ENCODE measurements at places on chromosomes 5 and 9.

GRCh38 chr5:9784231-9784630 lies 154.1 kb upstream of the TAS2R1 start:
- no peak for DNase-seq

DNA sequence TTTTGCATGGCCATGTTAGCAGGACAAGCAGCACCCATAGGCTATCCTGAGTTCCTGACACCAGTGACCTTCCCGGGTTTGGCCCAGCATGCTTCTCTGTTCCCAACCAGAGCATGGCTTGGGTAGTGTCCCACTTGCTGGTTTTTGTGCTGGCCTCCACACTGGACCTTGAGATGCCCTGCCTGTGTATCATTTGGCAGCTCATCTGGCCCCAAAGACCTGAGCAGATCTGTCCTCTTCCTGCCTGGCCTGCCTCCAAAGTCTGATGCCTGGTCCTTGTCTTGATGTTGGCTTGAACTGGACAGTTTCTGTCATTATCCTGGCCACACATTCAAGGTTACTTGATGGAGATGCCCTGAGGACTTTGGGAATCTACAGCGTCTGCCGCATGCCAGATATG lies 590.7 kb upstream of the KLF4 start:
- no peak for DNase-seq

- DNase-seq = no peak
Observed at GRCh38 chr5:138240650-138241385, 27.7 kb upstream of the CDC23 start.

- no peak for DNase-seq
Observed at GRCh38 chr5:124587280-124587679, 159.2 kb downstream of the ZNF608 start.

- DNase-seq = no peak
Observed at GRCh38 chr5:57032151-57032551, 80.2 kb upstream of the MIER3 start.

DNA sequence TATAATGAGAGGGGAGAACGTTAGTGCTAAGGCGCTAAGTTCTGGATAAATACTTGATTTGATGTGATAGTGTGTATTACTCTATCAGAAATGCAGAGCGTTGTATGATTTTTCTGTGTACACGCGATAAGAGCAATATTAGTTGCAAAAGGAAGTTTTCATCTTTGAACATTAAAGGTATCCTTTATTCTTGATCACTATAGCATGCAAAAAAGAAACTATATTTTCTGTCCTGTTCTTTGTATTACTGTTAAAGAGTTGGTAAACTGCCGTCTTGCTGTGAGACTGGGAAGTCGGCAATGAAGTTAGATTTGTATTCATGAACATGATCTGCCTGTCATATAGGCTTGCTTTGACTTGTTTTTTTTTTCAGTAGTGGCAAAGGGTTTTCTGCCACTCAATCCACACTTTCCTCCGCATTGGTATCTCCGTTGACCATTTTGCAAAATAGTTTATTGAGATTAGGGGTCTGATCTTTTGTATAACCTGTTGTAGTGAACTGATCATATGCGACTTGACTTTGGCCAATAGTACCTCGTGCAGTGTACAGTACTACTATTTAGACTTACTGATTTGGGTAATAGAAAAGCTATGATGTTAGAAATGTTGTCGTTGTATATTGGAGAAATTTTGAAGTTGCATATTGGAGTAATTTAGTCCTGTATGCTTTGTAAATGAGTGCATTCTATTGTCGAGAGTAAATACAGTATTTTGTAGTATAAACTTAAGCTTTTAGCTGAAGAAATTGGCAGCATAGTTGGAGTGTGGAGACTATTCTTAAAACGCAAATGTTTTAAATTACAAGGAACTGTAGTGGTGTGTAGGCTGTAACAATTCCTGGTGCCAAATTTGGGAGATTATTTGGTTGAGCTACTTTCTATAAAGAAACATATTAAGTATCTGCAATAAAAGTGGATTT lies 1.7 kb downstream of the DENND4C start:
- peak; percentile 68 for DNase-seq

DNA sequence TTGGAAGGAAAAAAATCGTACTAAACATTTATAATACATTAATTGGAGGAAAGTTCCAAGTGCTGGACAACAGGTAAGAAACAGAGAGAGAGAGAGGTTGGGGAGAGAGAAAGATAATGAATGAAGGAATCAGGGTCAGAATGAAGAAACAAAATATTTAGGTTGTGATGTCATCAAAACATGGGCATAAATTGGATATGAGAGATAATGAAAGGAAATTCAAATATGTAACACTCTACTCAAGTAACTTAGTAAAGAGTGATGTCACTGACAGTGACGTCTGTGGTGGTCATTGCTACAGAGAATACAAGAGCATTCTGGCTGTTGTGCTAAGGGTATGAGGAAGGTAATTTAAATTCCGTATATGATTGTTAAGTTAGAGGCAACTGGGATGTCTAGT lies 543.4 kb upstream of the COX7C start:
- no peak for DNase-seq

DNA sequence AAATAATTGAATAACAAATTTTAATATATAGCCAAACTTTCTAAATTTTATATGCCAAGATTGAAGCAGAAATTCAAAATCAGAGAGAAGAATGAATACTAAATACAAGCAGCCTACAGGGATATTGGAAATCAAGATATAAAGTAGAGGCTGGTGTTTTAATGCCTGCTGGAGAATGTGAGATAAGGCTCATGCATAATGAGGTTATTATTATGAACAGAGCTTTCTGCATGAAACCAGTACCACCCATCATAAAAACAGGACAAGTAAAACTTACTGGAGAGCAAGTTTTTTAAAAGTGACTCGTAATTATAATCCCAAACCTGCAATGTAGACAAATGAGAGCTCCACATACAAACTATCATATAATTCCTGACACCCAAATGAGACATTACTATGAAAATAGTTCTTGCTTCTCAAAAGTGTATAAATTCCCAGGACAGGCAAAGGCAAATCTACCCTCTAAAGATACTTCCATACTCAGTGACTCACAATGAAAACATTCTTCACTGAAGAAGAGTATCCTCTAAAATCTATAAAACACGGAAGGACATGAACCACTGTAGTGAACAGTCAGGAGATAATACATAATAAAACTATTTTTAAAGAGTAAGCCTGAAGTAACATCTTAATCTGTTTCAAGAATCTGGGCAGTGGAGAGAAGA lies 532.0 kb upstream of the GRAMD2B start:
- no peak for DNase-seq

GRCh38 chr9:95793924-95794828 lies 81.3 kb upstream of the ERCC6L2 start:
- DNase-seq = peak; percentile 64

- DNase-seq = peak; percentile 63
Observed at GRCh38 chr5:171845040-171845630, 59.5 kb downstream of the SMIM23 start.

DNA sequence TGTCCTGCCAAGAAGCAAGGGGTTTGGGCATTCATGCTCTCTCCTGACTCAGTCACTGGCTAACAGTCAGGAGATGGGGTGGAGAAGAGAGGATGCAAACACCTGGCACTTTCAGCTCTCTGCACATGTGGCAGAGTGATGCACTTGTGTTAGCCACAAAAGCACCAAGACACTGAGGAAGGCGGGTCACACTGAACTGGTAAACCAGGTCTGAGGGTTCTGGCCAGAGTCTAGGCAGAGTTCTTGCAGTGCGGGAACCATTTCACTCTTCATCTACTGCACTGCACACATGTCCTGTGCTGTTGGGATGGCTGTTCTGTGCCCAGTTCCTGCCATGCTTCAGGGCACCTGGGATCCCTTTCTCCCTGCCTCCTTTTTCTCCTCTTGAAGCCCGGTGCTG lies 157.1 kb upstream of the GDNF start:
- no peak for DNase-seq

DNA sequence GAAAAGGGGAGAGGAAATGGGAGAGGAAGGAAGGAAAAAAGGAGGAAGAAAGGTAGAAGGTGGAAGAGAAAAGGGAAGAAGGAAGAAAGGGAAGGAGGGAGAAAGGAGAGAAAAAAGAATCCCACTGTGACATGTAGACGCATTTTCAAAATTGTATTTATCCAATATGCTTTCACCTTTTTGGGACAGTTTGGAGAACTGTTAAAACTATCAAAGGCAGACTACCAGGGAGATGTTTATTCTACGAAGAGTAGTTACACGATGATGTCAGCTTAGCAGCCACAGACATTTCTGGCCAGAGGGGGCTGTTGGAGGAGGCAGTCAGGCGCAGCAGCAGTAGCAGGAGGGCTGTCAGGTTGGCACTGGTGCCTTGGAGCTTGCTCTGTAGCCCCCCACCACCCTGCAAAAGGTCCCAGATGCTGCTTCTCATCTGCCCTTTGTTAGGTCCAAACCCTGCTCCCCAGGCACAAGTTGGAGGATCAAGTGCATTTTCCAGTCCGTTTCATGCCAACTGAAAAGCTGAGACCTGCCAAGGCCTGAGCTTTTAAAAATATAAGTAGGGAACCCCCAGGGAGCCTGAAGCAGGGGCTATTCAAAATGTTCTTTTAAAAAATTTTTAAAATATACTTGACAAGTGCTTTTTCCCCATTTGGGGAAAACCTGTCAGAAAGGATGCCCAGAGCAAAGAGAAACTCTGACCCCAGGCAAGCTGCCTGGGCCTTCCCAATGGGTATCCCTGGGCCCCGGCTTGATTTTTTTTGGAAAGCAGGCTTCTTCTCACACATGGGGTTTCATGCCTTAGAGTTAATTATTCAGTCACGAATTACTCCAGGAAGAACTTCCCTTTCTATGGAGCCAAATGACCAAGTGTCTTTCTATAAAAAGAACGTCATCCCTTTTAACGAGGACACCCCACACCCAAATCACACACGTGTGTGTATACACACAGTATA lies 203.3 kb downstream of the SLIT3 start:
- DNase-seq = peak; percentile 88

DNA sequence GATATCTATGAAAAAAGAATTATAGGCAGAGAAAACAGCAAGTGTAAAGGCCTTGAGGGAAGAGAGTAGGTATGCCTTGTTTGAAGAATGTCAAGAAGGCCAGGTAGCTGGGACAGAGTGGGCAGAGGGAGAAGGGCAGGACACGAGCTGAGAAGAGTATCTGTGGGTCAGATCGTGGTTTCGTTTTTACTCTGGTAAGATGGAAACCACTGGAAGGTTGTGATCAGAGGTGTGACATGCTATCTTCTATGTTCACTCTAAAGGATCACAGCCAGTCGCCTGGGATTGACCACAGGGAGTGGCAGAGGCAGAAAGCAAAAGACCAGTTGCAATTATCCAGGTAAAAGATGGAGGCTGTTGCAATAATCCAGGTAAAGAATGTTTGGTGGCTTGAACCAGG lies 12.6 kb upstream of the ARHGAP26 start:
- DNase-seq = no peak

GRCh38 chr5:175816348-175816747 lies 55.0 kb upstream of the CPLX2 start:
- DNase-seq = no peak

- no peak for DNase-seq
Observed at GRCh38 chr9:36967997-36968396, 66.1 kb downstream of the PAX5 start.

GRCh38 chr5:104327801-104328200 lies 765.2 kb upstream of the NUDT12 start:
- peak; percentile 41 for DNase-seq

DNA sequence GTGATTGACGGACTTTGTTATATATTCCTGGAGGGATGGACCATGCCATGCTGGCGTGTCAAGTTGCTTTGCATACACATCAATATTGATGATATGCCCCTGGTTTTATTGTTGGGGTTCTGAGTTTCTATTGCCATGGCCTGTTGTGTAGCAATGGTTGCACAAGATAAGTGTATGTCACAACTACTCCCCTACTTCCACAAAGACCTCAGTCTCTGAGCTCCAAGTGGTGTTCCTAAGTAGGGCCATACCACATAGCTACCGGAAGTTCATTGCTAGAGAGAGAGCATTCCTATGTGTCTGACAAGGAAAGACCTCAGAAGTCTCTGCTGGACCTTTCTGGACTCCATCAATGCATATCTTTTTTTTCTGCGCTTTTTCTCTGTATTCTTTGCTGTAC lies 19.8 kb downstream of the TXNDC8 start:
- no peak for DNase-seq

GRCh38 chr5:27502236-27502635 lies 463.9 kb upstream of the CDH9 start:
- no peak for DNase-seq

DNA sequence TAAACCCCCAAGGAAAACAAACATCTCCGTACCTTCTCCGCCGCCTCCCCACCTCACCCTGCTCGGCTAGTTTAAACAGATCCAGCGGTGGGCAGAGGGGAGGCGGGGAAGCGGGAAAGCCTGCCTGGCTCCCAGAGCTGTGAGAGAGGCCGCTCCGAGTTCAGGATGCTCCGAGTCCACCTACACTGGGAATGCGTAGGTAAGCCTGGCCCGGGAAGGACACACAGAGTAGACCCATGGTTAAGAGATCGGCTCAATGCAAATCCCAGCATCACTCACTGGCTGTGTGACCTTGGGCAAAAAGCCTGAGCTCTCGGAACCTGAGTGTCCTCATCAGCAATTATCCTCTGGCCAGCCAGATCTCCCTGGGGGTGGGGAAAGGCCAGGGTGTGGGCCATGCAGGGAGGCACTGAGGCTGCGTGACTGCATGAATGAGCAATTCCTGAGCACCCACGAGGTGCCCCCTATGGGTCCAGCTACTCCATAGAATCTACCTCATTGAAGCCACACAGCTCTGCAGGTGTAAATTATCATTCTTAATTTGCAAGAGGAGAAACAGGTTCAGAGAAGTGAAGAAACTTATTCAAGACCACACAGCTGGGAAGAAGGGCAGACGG lies 30.5 kb upstream of the LMX1B start:
- no peak for DNase-seq

GRCh38 chr9:95317119-95317892 lies at the start of gene FANCC:
Gene FANCC (minus strand): TSS chr9:95317709. CDS start chr9:95249291, 68,418 bp downstream.
- peak; percentile 97 for DNase-seq

GRCh38 chr5:58543723-58544122 lies 39.2 kb upstream of the RAB3C start:
- DNase-seq = no peak

- DNase-seq = no peak
Observed at GRCh38 chr9:10785255-10785654, 172.5 kb upstream of the PTPRD start.

GRCh38 chr9:114590328-114590727 lies 2.8 kb downstream of the ATP6V1G1 start:
- no peak for DNase-seq

DNA sequence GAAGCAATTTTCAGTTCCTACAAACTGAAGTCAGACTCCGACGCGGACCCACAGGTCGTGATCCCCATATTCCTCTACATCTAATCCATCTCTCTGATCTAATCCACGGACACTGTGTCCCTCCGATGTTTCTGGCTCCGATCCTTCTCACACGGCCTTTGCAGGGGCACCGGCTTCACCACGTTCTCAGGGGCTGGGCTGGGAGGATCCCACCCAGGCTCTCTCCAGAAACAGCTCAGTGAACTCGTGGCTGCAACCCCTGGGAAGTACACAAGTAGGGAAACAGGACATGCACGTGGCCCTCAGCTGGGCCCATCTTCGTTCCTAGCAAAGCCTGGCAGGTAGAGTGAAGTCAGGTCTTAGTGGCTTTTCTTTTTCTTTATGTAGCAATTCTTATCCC lies 49.1 kb upstream of the OLFM1 start:
- no peak for DNase-seq

- DNase-seq = peak; percentile 44
Observed at GRCh38 chr9:95049761-95050160, 267.7 kb downstream of the FANCC start.

GRCh38 chr9:101094686-101095085 lies 66.2 kb downstream of the PLPPR1 start:
- no peak for DNase-seq
